Pons (tissue), 1 donor: ENCODE measurements at places on chromosomes 3 and 15.

- DNase-seq: no peak
Observed at GRCh38 chr3:16825617-16826204, 59.0 kb upstream of the PLCL2 start.

- peak; percentile 90 for DNase-seq
Observed at GRCh38 chr15:51162865-51163762, 68.4 kb upstream of the TNFAIP8L3 start.

- no peak for DNase-seq
Observed at GRCh38 chr3:8825153-8825825, 55.9 kb upstream of the OXTR start.

DNA sequence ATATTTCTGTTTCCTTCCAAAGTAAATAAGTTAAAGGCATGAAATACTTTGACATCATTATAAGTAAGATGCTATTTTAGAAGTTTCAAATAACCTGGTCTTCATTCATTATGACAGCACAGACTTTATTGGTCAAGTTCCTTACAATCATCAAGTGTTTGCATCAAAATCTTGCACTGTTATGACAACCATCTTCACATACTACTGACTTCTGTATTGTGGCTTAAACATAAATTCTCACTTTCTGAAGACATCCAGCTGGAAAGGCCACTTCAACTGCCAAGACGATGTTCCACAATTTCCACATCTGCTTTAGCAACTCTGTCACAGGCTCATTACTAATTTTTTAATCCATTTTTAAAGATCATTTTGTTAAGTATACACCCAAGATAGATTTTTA is 408.0 kb downstream of the MECOM start:
- DNase-seq: no peak

GRCh38 chr15:40045572-40046217 is 6.7 kb upstream of the SRP14 start:
- no peak for DNase-seq

- DNase-seq: no peak
Observed at GRCh38 chr3:158494673-158495072, 76.3 kb upstream of the MLF1 start.

DNA sequence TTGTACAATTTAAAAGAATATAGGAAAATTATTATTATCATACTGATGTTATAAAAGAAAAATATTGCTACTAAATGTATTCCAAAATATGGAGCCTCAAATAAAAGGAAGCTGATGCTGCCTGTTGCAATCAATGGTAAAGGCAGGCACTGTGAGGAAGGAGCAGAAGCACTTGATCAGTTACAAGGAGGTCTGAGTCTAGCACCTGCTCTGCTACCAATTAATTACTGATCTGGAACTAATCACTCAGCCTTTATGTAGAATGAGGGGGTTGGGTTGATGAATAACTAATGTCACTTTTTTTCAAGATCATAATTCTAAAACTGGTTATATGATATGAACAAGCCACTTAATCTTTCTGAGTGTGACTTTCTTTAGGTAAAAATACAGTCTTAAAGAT is 5.5 kb downstream of the ADGRG7 start:
- DNase-seq: no peak

- DNase-seq: no peak
Observed at GRCh38 chr3:125958511-125959316, 10.3 kb upstream of the ROPN1B start.

DNA sequence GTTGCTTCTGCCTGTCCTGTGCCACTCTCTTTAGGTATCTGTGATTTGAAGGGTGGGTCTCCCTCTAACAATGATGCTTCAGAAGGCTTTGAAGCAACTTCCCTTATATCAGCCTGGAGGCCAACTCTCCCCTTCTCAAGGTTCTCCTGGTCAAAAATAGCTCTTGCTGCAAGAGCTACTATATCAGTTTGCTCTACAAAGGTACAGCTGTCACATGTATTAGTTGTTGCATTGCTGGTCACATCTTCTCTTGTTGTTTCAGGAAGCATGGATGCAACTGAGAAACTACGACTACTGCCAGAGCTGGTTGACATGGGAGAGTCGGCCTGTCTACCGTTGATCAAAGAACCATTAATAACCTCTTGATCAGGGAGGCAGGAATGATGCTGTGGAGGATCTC is 38.3 kb downstream of the USF3 start:
- no peak for DNase-seq

- peak; percentile 85 for DNase-seq
Observed at GRCh38 chr3:128584412-128585020, 66.1 kb downstream of the RPN1 start.

DNA sequence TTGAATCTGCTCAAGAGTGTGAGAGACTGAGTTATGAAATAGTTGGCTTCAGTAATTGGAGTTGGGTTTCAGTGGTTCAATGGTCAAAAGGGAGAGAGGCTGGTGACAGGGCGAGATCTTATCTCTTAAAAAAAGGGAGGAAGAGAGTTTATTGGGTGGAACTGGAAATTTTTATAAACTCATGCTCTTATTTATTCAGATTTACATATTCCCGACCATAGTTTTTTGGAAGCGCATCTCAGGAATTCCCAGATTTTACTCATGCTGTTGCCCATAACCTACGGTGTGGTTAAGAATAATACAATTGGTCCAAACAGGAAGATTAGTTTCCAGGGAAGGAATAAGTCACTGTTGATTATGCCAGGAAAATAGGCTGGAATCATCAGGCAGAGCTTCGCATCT is 41.4 kb downstream of the CD200 start:
- no peak for DNase-seq

- DNase-seq: no peak
Observed at GRCh38 chr3:110226645-110227044, 845.0 kb upstream of the NECTIN3 start.

DNA sequence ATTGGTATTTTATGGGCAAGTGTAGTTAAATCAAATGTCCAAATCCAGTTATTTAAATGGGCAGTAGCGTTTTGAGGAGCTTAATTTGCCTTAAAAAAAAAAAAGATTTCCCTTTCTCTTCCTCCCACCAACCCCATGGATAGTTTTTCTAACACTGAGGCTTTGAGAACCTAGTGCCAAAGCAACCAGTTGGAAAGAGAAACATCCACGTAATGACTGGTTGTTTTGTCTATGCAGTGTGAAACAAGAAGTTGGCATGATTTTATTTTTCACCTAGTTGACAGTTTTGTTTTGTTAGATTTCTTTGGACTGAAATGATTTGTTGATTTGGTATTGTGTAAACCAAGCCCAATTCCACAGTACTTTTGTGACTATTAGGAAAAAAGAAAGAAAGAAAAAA is 170.0 kb downstream of the SOX2 start:
- no peak for DNase-seq
